NCI-H2029 treated with DMSO at 0.1 percent for 48 hours (cell line): ENCODE measurements at places on chromosomes 6 and 20.

DNA sequence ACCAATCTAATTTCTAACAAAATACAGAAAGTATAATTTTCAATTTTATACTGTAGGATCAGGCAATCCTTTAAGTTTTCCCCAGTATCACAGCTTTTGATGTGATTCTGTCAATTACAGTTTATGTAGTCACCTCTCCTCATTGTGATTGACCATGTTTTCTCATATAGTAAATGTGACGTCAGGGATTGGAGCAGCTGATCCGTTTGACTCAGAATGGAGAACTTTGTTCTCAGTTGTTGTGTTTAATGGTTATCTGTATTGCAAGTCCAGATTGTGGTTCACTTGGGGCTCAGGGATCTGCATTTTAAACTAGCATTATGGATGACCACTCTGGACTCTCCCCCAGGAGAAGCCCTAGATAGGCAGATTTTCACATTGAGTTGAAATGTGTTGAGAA, 90.6 kb downstream of the DNAH8 start:
- DNase-seq, result no peak

DNA sequence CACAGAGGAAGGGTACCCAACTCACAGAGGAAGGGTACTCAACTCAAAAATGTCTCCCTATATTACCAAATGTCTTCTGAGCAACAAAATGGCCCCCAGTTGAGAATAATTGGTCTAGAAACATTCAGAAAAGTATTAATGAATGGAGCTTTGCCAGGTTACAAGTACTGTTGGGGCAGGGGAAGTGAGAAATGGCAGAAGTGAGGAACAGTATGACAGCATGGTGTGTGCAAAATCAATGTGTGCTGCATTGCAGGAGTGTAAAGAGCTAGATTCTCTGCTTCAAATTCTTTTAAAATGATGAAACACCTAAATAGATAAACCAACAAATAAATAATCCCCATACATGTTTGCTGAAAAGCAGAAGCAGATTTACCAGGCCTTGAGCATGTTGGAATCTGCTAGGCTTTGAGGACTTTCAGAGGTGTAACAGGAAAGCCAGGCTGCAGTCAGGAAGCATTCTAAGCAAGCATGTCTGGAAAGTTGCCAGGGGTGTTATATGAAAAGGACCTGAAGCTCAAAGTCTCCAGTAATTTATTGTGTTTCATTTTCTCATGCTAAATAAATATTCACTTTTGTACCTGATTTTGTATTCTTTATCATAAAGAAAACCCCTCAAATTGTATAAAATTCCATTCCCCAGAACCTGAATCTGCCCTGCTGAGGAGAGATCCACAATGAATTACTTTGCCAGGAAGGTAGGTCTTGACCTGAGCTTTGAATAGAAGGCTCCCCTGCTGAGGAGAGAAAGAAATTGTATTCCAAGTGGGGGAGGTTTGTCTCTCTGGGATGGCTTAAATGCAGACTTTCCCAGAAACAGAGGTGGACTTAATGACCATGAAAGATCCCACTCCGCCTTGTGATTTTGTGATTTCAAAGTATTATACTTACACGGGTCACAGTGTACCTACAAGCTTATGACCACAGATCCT, 265.0 kb upstream of the MARCKS start:
- peak; percentile 95 for DNase-seq

GRCh38 chr6:147131532-147132128, 72.6 kb upstream of the STXBP5 start:
- no peak for DNase-seq

DNA sequence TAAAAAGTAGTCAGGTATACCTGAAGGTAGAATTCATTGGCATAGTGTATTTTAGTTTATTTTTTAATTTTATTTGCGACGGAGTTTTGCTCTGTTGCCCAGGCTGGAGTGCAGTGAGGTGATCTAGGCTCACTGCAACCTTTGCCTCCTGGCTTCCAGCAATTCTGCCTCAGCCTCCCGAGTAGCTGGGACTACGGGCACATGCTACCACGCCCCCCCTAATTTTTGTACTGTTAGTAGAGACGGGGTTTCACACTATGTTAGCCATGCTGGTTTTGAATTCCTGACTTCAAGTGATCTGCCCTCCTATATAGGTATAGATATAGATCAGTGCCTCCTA, 102.8 kb upstream of the PRSS16 start:
- DNase-seq, result no peak

DNA sequence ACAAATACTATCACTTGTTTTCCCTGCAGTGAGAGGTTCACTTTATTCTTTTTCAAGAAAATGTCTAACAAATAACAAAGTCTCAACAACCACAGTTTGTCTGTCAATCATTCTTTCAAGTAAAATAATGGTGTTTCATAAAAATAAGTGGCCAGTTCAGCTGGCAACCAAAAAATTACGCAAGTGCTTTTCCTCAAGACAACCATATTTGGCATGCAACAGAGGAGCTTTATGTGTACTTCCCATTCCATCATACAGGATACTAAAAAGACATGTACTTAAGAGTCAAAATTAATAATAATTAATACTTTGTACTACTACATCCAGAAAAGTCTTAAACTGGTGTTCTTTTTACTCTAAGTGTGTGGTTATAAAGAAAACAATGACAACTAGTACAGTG, 34.6 kb downstream of the ATG5 start:
- DNase-seq, result no peak

DNA sequence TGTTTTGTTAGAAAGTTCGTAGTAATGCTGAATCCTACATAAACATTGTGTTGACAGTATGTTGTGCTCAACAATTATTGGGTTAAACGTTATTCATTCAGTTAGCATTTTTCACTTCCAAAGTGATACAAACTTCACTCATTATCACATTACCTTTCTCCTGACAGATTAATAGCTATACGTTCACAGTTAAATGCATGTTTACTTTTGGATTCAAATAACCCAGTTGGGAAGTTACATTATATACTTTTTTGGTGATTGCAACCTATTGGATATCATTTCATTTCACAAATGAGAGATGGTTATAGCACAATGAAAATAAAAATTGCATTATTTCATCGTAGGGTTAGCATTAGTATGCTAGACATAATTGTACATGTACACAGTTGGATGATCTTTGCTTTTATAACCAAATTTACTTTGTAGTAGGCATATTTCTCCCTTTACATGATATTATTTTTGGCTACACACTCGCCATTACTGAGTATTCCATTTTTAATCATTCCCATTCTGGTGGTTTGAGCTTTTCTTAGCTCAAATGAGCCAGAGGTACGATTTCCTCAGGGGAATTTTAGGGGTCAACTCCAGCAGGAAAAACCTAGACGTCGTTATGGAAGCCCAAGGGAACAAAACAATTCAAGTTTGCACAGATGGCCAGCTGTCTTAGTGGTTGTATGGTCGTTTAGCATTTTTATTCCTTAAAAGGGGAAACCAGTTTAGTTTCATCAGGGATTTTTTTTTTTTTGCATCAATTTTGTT, 2.1 kb upstream of the HIVEP1 start:
- no peak for DNase-seq

- no peak for DNase-seq
Measured at GRCh38 chr6:140036196-140036595, 661.7 kb upstream of the CITED2 start.

- no peak for DNase-seq
Measured at GRCh38 chr6:28105245-28105639, 19.2 kb upstream of the ZSCAN16 start.

DNA sequence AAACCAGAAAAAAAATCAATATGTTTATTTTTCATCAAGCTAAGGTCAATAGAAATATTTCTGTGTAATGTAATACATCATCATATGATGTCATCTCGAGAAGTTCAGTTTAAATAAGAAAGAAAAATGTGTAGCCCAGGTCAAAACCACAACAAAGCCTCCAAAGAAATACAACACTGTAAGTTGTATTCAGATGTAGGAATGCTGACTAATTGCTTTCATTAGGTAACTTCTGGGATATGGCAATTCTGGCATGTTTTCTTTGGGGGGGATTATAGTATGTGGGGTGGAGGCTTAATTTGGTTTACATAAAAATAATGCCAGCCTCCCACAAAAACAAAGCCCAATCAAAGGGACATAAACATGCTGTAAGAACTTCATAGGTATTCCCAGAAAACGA, 881.8 kb upstream of the CITED2 start:
- no peak for DNase-seq

GRCh38 chr6:157159348-157159747, 164.0 kb downstream of the TMEM242 start:
- DNase-seq, result no peak

DNA sequence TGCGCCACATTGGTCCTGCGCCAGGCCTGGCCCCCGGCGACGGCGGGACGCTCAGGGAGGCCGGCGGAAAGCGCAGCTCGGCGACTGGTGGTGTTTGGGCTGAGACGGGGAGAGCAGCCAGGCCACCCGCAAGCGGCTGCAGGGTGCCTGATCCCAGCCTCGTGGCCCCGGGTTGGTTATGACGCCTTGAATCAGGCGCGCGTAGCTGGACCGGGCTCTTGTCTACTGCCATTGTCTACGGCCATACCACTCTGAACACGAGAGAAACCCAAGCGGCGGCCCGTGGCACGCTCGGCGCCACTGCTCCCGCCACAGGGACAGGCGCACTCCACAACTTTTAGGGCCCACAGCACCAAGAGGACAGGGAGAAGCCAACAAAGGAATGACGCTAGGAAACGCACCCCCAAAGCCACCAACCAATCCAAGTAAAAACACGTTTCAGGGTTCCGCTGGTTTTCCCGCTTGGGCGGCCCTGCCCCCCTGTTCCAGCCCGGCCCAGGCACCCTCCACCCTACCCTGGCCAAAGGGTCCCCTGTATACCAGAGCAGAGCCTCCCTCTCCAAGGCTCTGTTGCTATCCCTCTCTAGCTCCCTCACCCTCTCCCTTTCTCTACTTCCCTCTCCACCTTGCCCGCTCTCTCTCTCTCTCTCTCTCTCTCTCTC, 1849.3 kb upstream of the DEFB115 start:
- no peak for DNase-seq

DNA sequence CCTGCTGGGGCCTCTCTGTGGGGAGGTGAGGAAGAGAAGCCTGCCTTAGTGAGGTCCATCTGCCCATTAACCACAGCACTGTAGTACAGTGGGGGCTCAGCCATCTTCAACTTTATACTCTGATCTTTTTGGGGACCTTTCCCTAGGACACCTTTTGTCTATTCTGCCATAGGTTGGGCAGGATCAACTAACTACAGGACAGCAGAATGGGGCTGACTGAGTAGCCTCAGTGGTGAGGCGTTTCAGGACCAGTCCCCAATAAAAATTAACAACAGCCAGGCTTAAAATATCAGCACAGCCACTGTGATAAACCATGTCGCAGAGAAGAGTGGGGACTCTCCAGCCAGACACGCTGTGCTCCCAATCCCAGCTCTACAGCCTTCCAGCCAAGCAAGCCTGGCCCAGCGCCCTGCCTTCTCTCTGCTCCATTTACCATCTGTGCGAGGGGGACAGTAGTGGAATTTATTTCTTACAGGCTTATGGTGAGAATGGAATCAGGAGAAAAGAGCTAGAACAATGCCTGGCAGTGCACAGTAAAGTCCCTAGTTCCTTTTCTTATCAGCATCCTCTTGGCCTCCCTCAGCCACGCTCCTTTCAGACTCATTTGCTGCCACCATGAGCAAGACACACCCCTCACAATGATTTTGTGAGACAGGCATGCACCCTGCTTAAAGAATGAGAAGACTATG, 75.5 kb downstream of the SLC22A23 start:
- DNase-seq, result no peak

DNA sequence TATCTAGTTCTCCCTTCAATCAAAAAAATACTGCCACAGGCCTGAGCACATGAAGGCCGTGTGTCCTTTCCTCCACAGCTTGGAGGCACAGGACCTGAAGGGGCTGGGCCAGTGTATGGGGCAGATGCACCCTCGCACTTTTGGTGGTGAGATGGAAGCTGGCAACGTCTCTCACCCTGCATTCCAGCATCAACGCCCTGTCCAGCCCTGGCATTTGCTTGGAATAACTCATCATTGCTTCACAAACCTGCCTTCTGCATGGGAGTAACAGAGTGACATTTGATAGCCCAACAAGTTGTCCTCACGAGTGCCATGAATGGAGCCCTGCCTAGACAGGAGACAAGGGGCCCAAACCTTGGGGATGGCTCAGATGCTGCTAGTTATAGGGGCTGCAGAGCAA, 257.9 kb downstream of the SMOC2 start:
- no peak for DNase-seq

GRCh38 chr6:67933278-67933677, 701.8 kb upstream of the ADGRB3 start:
- no peak for DNase-seq

DNA sequence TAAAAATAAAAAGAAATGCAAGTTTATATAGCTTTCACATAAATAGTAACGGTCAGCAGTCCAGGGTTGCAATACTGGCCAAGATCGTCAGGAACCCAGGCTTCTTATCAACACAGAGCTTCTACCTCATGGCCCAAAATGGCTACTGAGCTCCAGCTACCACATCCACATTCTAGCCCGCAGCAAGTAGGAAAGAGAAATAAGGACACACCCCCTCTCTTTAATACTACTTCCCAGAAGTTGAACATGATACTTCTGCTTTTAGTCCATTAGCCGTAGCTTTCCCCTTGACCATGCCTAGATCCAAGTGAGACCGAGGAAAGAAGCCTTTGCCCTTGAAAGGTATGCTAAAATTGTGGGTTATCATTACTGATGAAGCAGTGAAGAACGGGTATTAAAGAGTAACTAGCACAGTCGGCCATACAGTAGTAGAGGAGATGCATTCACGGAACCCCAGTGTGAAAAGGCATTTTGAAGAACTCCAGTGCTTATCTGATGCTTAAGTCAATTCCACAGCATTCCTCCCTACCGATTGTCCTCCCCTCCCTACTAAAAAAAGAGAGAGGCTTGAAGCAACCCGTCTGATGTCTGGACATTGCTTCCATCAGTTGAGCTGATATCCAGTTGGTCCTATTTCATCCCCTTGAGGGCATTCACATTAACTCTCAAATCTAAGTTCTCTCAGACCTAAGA, 226.9 kb upstream of the RREB1 start:
- no peak for DNase-seq

DNA sequence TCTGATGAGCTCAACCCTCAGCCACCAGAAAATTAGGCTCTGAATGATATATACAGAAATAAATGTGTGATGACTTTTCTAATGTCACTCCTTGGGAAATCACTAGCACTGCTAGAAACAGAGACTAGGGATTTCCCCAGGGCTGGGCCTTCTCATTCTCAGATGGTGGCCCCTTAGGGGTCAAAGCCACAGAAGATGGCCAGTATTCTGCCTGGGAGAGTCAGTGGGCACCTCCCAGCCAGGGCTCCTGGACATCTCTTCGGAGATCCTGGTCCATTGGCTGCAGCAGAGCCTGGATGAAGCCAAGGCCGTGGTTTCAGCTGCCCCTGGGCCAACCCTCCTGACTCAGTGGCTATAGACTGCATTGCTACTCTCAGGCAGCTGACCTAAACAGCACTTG, 276.9 kb upstream of the SUPT3H start:
- DNase-seq, result no peak
